Calu3 (cell line): ENCODE measurements at places on chromosomes 5 and 9. TPM values are rescaled to one million over a fixed set of nuclear protein-coding genes. Genes with fewer than 3 reads are reported as not detected.

Gene MCC
- total RNA-seq, result 2.8 and 3.6 TPM in 2 replicates

Gene SMIM33
- not detected in 2 replicates for total RNA-seq

GRCh38 chr5:9149988-9150387 is 395.9 kb downstream of the SEMA5A start:
- no peak overlapping the region for H3K4me3 ChIP-seq
- DNase-seq, result no peak
- no peaks in the 10 kb centered on the region for H3K4me1 ChIP-seq
- H3K27me3 ChIP-seq, result no peaks in the 10 kb centered on the region
- no peak overlapping the region for H3K27ac ChIP-seq

DNA sequence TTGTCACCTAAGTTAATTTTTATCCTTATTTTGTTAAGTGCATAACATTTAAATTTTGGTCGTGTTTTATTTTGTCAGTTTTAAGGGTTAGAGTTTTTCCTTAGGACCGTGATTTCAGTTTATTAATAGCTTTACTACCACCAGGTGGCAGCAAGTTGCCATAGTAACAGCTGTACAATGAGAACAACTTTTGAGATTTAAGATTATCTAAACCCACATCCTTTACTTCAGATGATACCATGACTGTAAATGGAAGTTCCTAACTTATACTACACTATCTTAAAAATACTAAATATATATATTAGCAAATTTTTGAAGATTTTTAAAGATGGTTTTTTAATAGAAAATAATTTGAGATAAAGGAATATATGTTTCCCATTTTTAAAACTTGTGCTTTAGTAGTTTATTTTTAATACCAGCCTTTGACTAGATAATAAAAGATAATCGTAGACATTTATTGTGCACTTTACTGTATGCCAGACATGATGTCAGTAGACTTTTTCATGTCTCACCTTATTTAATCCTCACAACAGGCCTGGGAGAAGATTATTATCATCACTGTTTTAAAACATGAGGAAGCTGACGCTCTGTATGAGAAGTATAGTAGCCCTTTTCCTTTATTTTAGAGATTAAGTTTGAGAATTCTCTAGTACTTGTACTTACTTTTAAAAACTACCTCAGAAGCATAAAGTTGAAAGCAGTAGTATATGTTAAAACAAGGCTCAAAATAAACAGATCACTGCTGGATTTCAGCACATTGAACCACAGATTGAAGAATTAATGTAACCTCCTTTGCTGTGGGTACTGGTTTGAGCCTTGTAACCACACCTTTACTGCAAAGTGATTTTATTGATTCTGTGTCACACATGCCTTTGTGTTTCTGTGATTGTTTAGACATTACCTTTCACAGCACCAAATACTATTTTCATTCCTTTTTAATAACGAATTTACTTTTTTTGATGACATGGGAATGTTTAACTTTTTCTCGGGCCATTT is 27.5 kb downstream of the SREK1 start:
- H3K36me3 ChIP-seq, result peaks cover 40% of the 10 kb centered on the region
- peaks cover 12% of the 10 kb centered on the region for H3K4me1 ChIP-seq
- peak; percentile 41 for DNase-seq
- no peak overlapping the region for H3K27ac ChIP-seq

Gene IL5
- total RNA-seq, result not detected in 2 replicates

GRCh38 chr5:162484986-162485385 is 417.4 kb downstream of the GABRG2 start:
- no peaks in the 10 kb centered on the region for H3K4me1 ChIP-seq
- H3K27ac ChIP-seq, result no peak overlapping the region
- no peak for DNase-seq
- H3K27me3 ChIP-seq, result no peaks in the 10 kb centered on the region

GRCh38 chr5:72366324-72366976 is 46.3 kb downstream of the PTCD2 start:
- H3K4me1 ChIP-seq, result peaks cover 9% of the 10 kb centered on the region
- H3K27me3 ChIP-seq, result no peaks in the 10 kb centered on the region
- H3K4me3 ChIP-seq, result no peak overlapping the region
- peak; percentile 67 for DNase-seq
- H3K27ac ChIP-seq, result no peak overlapping the region
- no peaks in the 10 kb centered on the region for H3K36me3 ChIP-seq

- H3K27ac ChIP-seq, result peak overlapping the region; percentile 63
- peaks cover 47% of the 10 kb centered on the region for H3K36me3 ChIP-seq
- peak; percentile 49 for DNase-seq
- H3K27me3 ChIP-seq, result no peaks in the 10 kb centered on the region
Measured at GRCh38 chr5:177133853-177134696, 502 bp downstream of the NSD1 start.

GRCh38 chr9:127950513-127951289 is 13.0 kb upstream of the DPM2 start:
- H3K27me3 ChIP-seq, result no peaks in the 10 kb centered on the region
- H3K36me3 ChIP-seq, result peaks cover 41% of the 10 kb centered on the region
- peak; percentile 62 for DNase-seq

GRCh38 chr5:150034662-150035061 is 34.1 kb downstream of the HMGXB3 start:
- H3K4me1 ChIP-seq, result no peaks in the 10 kb centered on the region
- DNase-seq, result no peak
- H3K36me3 ChIP-seq, result peaks cover 13% of the 10 kb centered on the region
- no peak overlapping the region for H3K4me3 ChIP-seq
- H3K27me3 ChIP-seq, result no peaks in the 10 kb centered on the region

GRCh38 chr5:145341842-145342241 is 493.3 kb downstream of the PRELID2 start:
- no peaks in the 10 kb centered on the region for H3K4me1 ChIP-seq
- no peaks in the 10 kb centered on the region for H3K36me3 ChIP-seq
- no peak overlapping the region for H3K4me3 ChIP-seq
- DNase-seq, result no peak
- no peak overlapping the region for H3K27ac ChIP-seq
- no peaks in the 10 kb centered on the region for H3K27me3 ChIP-seq

Gene RACK1
- total RNA-seq, result 1,679 and 1,946 TPM in 2 replicates

Gene BTNL8
- total RNA-seq, result not detected in 2 replicates

Gene ANKRD31
- total RNA-seq, result 1.5 and 1.7 TPM in 2 replicates

- H3K4me3 ChIP-seq, result no peak overlapping the region
- H3K4me1 ChIP-seq, result no peaks in the 10 kb centered on the region
- no peaks in the 10 kb centered on the region for H3K36me3 ChIP-seq
- peaks cover 55% of the 10 kb centered on the region for H3K27me3 ChIP-seq
Measured at GRCh38 chr9:134485653-134486052, 155.9 kb upstream of the COL5A1 start.

- H3K36me3 ChIP-seq, result no peaks in the 10 kb centered on the region
- no peak overlapping the region for H3K27ac ChIP-seq
- no peak for DNase-seq
- H3K4me1 ChIP-seq, result no peaks in the 10 kb centered on the region
- H3K27me3 ChIP-seq, result peaks cover 36% of the 10 kb centered on the region
Measured at GRCh38 chr5:136676685-136677084, 311.3 kb upstream of the TRPC7 start.

Gene TMEM203
- total RNA-seq, result 25.4 and 28.8 TPM in 2 replicates

- no peak overlapping the region for H3K4me3 ChIP-seq
- no peaks in the 10 kb centered on the region for H3K4me1 ChIP-seq
Measured at GRCh38 chr9:85114799-85115198, 445.3 kb downstream of the NTRK2 start.

GRCh38 chr5:156896546-156896945 is 46.5 kb downstream of the PPP1R2B start:
- H3K4me1 ChIP-seq, result no peaks in the 10 kb centered on the region
- no peaks in the 10 kb centered on the region for H3K36me3 ChIP-seq
- no peak overlapping the region for H3K4me3 ChIP-seq
- H3K27ac ChIP-seq, result no peak overlapping the region
- no peak for DNase-seq

Gene SCGB3A1
- total RNA-seq, result not detected in 2 replicates

Gene IRX2
- not detected in 2 replicates for total RNA-seq

GRCh38 chr5:91651704-91652103 is 268.6 kb upstream of the ARRDC3 start:
- H3K4me3 ChIP-seq, result no peak overlapping the region
- no peaks in the 10 kb centered on the region for H3K4me1 ChIP-seq
- no peaks in the 10 kb centered on the region for H3K36me3 ChIP-seq

Gene TMOD1
- total RNA-seq, result 0.14 and 0.15 TPM in 2 replicates

- H3K27me3 ChIP-seq, result no peaks in the 10 kb centered on the region
- H3K27ac ChIP-seq, result no peak overlapping the region
Measured at GRCh38 chr5:31095796-31096195, 97.7 kb upstream of the CDH6 start.

Gene CCL28
- 9.9 and 12.2 TPM in 2 replicates for total RNA-seq

GRCh38 chr5:58670582-58670981 is 87.7 kb downstream of the RAB3C start:
- no peak for DNase-seq
- no peak overlapping the region for H3K4me3 ChIP-seq
- no peaks in the 10 kb centered on the region for H3K4me1 ChIP-seq
- peaks cover 27% of the 10 kb centered on the region for H3K27me3 ChIP-seq
- H3K36me3 ChIP-seq, result no peaks in the 10 kb centered on the region

DNA sequence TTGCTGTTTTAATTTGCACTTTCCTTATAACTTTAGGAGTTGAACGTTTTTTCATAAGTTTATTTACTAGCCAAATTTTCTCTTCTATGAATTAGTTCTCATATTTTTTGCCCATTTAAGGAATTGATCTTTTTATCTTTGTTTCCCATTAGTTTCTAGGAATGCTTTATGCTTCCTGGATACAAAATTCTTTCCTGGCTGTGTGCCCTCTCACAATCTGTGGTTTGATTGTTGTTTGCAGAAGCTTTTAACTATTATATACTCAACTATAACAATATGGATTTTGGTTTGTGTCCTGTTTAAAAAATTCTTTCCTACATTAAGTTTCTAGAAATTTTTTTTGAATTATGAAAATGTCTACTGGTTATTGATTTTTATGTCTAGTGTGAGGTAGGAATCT is 206.3 kb downstream of the CSNK1G3 start:
- H3K4me3 ChIP-seq, result no peak overlapping the region
- H3K4me1 ChIP-seq, result no peaks in the 10 kb centered on the region
- H3K27ac ChIP-seq, result no peak overlapping the region
- H3K27me3 ChIP-seq, result no peaks in the 10 kb centered on the region
- no peaks in the 10 kb centered on the region for H3K36me3 ChIP-seq

GRCh38 chr5:132877938-132878337 is 4.5 kb downstream of the LEAP2 start:
- DNase-seq, result peak; percentile 43
- no peak overlapping the region for H3K27ac ChIP-seq
- peaks cover 40% of the 10 kb centered on the region for H3K36me3 ChIP-seq
- no peaks in the 10 kb centered on the region for H3K27me3 ChIP-seq
- peaks cover 45% of the 10 kb centered on the region for H3K4me1 ChIP-seq
